ENCODE measurements at places on chromosomes 11 and 22.

- DNase-seq = no peak
Measured at GRCh38 chr22:37163575-37164504, 14.1 kb upstream of the IL2RB start.

GRCh38 chr22:38713921-38714320 lies 8.2 kb downstream of the GTPBP1 start:
- no peak for DNase-seq

GRCh38 chr11:65791719-65792213 lies 4.9 kb downstream of the OVOL1 start:
- peak; percentile 84 for DNase-seq

GRCh38 chr11:40037005-40037404 lies 1422.4 kb downstream of the LRRC4C start:
- DNase-seq = no peak

DNA sequence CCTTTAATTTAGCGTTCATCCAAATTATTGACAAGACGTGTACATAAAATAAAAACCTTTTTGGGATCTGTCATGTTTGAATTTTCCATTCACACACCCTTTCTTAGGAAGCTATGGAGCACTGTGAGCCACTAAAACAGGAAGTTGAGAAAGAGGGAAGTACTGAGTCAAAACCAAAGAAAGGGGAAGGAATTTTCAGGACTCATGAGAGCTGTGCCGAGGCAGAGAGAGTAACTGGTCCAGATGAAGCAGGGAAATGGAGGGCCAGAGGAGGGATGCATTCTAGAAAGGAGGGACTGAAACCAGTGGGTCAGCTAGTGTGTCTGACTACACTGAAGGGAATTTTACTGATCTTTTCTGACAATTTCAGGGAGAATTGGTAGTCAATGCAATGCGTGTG lies 24.9 kb downstream of the APLP2 start:
- DNase-seq = no peak

DNA sequence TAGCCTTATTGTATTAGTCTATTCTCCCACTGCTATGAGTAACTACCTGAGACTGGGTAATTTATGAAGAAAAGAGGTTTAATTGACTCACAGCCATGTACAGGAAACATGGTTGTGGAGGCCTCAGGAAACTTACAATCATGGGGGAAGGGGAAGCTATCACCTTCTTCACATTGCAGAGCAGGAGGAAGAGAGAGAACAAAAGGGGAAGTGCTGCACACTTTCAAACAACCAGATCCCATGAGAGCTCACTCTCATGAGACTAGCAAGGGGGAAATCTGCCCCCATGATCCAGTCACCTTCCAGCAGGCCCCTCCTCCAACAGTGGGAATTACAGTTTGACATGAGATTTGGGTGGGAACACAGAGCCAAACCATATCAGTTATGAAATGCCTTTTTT lies 179.4 kb downstream of the ARHGAP42 start:
- peak; percentile 26 for DNase-seq

GRCh38 chr11:116869610-116870009 lies 32.2 kb upstream of the APOA1 start:
- DNase-seq = no peak

GRCh38 chr22:27792452-27793161 lies 8.9 kb downstream of the MN1 start:
- no peak for DNase-seq

GRCh38 chr11:102316346-102316904 lies 859 bp upstream of the BIRC3 start:
- peak; percentile 50 for DNase-seq

DNA sequence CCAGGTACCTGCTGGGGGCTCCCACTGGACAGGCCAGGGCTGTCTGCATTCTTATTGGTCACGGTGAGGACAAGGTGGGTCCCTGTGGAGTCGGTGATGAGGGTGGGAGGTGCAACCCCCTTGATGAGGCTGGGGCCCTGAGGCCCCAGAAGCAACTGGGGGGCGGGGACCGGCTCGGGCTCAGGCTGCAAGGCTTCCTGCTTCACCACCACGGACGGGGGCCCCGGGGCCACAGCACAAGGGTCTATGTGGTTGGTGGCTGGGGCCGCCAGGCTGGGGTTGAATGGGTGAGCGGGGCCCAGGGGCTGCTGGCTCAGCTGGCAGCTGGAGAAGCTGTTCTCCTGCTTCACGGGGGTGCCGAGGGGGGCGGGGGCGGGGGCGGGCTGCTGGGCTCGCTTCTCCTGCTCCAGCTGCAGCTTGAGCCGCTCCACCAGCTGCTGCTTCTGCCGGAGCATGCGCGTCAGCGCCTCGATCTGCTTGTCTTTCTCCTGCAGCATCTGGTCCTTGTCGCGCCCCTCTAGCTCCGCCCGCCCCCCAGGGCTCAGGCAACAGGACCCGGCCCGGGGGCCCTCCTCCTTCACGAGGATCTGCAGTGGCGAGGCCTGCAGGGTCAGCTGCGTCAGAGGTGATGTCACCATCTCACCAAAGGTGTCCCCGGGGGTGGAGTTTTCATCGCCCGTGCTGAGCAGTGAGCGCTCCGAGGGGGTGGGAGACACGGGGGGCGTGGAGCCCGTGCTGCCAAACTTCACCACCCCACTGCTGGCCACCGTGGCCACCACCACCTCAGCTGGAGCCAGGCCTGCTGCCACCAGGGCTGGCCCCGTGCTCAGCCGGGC lies 48.2 kb downstream of the SGSM3 start:
- peak; percentile 86 for DNase-seq

- DNase-seq = no peak
Measured at GRCh38 chr11:118343981-118344515, at the start of gene CD3G. Gene CD3G, plus strand, starts transcription at chr11:118344344. Its CDS starts 80 bp downstream, at chr11:118344424.

GRCh38 chr11:110797453-110797852 lies 85.2 kb upstream of the ARHGAP20 start:
- no peak for DNase-seq

DNA sequence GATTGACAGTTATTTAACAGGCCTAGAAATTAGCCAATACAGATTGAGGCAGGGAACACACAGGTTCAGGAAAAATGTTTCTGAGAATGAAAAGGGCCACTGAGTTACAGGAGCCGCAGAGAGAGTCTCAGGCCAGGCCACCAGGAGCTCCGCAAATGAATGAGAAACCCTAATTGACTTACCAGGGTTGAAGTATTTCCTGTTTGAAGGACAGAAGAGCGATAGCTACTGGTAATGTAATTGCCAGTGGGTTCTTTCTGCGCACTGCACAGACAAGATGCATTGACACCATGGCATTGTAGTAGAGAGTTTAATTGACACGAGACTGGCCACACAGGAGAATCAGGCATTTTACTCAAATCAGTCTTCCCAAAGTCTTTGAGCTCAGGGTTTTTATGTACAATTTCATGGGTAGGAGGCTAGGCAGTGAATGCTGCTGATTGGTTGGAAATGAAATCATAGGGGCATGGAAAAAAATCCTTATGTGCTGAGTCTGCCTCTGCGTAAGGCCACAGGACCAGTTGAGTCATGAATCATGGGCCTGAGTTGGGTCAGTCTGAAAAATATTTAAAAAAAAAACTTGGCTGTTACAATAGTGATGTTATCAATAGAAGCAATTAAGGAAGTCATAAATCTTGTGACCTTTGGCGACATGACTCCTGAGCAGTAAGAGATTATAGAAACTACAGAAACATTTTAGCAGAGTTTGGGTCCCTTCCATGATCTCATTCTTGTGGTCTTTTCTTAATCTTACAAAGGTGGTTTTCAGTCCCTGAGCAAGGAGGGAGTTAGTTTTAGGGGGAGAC lies 203.8 kb downstream of the CASP12 start:
- DNase-seq = no peak

DNA sequence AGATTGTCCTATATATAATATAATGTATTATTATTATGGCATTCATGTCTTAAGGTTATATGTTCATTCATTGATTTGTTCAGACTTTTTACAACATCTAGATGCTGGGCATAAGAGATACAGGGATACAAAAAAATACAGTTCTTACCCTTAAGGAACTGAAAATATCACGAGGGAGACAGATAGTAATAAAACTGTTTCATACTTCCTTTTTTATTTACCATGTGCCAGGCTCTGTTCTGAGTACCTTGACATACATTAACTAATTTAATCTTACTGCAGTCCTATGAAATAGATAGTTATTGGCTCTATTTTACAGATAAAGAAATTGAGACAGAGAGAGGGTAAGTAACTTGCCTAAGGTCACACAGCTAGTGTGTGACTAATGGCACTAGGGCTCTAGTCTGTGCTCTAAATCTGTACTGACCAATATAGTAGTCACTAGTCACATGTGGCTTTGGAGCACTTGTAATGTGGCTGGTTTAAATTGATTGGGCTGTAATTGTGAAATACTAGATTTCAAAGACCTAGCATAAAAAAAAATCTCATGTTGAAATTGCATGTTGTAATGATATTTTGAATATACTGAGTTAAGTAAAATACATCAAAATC lies 21.3 kb downstream of the TRIM44 start:
- peak; percentile 16 for DNase-seq

DNA sequence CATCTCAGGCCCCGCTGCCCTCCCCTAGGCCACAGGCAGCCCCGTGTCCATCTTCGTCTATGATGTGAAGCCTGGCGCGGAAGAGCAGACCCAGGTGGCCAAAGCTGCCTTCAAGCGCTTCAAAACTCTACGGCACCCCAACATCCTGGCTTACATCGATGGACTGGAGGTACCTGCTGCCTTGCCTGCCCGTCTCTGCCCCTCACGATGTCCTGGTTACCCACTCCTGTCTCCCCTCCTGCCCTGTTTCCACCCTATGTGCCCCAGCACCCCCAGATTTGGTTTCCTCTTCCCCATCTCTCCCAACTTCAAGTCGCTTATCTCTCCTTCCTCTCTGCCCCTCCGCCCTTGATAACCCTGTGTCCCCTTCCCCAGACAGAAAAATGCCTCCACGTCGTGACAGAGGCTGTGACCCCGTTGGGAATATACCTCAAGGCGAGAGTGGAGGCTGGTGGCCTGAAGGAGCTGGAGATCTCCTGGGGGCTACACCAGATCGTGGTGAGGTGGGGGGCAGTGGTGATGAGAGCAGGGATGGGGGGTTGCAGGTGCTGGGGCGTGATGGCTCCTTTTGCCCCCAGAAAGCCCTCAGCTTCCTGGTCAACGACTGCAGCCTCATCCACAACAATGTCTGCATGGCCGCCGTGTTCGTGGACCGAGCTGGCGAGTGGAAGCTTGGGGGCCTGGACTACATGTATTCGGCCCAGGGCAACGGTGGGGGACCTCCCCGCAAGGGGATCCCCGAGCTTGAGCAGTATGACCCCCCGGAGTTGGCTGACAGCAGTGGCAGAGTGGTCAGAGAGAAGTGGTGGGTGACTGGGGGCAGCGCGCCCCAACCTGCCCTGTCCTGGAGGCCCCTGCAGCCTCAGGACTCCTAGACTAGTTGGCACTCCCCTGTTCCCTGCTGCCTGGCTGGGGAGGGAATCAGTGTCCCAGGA lies 930 bp downstream of the SCYL1 start:
- no peak for DNase-seq

GRCh38 chr11:13352711-13353110 lies 75.1 kb downstream of the BMAL1 start:
- no peak for DNase-seq

- no peak for DNase-seq
Measured at GRCh38 chr22:42938976-42939375, 76.0 kb downstream of the PACSIN2 start.

- DNase-seq = no peak
Measured at GRCh38 chr11:119481667-119482400, 58.9 kb upstream of the THY1 start.

GRCh38 chr11:61333550-61334433 lies 764 bp downstream of the TKFC start:
- peak; percentile 60 for DNase-seq

DNA sequence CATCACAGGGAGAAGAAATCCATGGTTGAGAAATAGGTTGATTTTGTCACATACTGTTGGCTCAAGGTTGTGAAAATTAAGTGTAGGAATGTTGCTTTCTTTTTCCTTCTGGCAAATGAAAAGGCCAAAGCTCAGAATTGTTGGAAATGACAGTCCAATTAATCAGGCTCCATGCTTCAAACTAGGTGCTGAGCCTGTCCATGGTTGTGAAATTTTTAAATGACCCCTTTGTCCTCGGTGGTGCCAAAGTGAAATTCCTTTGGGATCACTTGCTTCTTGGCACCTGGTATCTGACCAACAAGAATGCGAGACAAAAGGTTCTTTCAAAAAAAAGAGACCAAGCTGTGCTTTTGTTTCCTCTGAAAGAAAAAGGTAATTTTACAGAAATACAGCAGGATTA lies 451.9 kb downstream of the ETS1 start:
- DNase-seq = no peak

DNA sequence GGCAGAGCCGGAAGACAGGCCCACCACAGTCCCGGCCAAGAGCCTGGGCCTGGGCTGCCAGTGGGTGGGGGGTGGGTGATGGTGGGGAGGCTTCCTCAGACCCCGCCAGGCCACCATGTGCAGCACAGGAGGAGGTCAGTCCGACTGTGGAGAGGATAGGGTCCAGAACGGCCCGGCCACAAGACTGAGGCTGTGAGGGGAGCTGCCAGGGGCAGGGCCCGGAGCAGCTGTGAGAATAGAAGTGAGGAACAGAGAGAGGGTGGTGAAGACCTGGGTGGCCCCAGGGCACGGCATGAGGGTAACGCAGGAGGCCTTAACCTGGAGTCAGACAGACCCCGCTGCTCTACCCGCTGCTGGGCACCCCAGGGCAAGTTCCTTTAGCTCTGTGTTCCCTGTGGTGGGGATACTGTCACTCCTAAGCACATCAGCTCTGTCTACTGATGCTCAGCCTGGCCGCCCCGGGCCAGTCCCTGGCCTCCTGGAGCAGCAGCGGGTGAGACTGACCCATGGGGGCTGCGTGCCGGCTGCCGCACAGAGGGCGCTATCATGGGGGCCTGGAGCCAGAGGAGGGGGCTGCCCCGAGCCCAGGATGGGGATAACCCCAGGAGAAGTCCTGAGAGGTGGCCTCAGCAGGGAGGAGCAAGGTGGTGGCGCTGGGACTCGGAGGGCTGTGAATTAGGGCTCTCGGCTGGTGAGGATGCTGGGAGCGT lies 1.7 kb downstream of the FERMT3 start:
- DNase-seq = peak; percentile 29

DNA sequence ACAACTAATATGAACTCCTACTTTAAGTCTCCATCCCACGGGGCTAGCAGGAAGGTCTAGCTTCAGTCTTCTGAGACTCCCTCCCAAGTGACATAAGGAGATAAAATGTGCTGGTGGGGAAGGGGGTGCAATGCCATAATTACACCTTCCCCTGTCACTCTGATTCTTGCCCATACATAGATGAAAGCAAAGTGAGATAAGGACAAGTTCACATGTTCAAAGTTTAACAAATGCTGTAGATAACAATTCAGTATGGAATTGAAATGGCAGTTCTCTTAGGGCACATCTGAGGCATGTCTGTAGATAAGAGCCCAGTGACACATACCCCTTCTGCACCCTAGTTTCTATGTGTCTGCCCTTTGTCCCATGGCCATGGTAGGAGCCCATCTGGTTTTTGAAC lies 38.2 kb upstream of the PANX1 start:
- no peak for DNase-seq

GRCh38 chr11:74611369-74611861 lies 19.0 kb downstream of the POLD3 start:
- peak; percentile 25 for DNase-seq

GRCh38 chr11:96155627-96156378 lies 187.2 kb downstream of the MAML2 start:
- no peak for DNase-seq
